A549 (cell line): ENCODE measurements at places on chromosomes 16 and 17.

GRCh38 chr17:55089256-55089655 lies 120.7 kb downstream of the STXBP4 start:
- DNase-seq: no peak

DNA sequence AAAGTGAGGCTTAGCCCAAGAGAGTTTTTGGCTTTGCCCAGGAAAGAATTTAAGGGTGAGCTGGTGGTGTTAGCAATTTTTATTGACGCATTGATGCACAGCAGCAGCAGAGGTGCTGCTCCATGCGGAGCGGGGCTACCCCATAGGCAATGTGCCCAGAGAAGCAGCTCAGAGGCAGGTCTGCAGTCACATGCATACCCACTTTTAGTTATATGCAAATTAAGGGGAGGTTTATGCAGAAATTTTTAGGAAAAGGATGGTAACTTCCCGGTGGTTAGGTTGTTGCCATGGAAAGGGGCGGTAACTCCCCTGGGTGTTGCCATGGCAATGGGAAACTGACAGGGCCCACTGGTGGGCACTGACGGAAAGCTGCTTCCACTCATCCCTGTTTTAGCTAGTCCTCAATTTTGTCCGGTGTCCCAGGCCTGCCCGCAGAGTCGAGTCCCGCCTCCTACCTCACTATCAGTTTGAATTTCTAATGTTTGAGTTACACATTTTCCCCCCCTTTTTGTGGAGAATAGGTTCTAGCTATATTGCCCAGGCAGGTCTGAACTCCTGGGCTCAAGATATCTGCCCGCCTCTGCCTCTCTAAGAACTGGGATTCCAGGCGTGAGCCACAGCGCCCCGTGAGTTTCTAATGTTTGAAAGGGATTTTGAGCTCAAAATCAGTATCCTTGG lies 10.4 kb upstream of the GJD3 start:
- no peak for DNase-seq

GRCh38 chr17:34299956-34300577 lies 14.5 kb downstream of the CCL11 start:
- no peak for DNase-seq

DNA sequence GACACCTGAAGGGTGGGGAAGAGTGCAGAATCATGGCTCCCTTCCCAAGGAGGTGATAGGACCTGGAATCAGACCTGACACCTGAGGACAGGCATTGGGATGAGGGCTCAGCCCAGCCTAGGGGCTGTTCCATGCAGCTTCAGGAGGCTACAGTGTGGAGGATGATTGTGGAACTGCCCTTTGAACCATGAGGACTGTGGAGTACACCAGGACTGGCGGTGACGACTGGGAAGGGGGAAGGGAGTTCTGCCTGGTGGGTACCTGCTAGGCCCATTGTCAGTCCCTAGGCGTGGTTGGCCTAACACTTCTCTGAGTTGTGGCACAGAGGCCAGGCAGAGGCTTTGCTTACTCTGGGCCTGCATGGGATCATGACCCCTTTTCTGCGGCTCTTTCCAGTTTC lies 76.1 kb downstream of the MPRIP start:
- DNase-seq: no peak

GRCh38 chr16:75229172-75230031 lies 10.6 kb downstream of the CTRB1 start:
- DNase-seq: no peak

- peak; percentile 53 for DNase-seq
Measured at GRCh38 chr17:81388612-81389367, 6.5 kb upstream of the BAHCC1 start.

- no peak for DNase-seq
Measured at GRCh38 chr17:49252148-49252695, 21.6 kb upstream of the PHOSPHO1 start.

GRCh38 chr17:14701886-14702285 lies 401.0 kb downstream of the HS3ST3B1 start:
- DNase-seq: no peak

GRCh38 chr16:18945233-18945632 lies 19.0 kb upstream of the SMG1 start:
- DNase-seq: no peak

- DNase-seq: no peak
Measured at GRCh38 chr17:39953471-39953888, 9.3 kb upstream of the GSDMA start.

DNA sequence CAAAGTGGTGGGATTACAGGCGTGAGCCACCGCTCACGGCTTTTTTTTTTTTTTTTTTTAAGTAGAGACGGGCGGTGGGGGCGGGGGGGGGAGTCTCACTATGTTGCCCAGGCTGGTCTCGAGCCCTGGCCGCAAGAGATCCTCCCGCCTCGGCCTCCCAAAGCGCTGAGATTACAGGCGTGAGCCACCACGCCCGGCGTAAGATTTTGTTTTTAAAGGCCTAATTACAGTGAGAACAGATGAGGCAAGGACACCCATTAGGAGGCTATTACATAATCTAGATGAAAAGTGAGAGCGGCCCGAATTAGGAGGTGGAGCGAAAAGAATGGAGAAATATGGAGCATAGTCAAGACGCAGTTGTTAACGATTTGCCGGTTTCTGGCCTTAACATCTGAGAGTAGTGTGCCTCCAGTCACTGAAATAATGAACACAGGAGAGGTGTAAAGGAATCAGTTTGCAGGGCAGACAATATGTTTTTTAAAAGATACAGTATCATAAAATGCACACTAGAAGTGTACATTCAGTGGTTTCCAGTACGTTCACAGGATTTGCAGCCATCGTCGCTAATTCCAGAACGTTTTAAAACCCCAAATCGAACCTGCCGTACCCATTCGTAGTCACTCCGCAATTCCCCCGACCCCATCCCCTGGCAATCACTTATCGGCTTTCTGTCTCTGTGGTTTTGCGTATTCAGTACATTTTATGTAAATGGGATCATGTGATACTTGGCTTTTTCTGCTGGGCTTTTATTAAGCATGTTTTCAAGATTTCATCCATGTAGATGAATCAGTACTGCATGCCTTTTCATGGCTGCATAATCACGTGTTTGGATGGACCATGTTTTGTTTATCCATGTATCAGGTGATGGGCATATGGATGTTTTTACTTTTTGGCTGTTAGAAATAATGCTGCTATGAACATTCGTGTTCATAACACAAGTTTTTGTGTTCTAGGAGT lies 1.4 kb upstream of the SLX4 start:
- no peak for DNase-seq

GRCh38 chr17:17971431-17972125 lies 622 bp downstream of the TOM1L2 start:
- DNase-seq: peak; percentile 22

DNA sequence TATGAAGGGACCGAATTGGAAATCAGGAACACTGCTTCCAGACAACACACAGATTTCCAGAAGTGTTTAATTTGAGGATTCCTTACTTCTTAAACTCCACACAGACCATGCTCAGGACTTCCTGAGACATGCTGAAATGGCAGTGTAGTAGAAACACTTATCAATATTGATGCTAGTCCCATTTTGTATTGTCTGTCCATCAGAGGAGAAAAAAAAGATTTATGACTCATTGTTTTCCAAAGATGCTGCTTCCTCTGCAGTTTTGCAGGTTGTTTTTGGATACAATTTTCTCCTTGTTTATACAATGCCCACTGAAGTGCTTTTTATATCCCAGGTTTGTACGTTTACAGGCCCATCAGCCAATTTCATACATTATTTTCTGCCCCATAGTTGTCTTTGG lies 68.3 kb upstream of the TANC2 start:
- DNase-seq: no peak

DNA sequence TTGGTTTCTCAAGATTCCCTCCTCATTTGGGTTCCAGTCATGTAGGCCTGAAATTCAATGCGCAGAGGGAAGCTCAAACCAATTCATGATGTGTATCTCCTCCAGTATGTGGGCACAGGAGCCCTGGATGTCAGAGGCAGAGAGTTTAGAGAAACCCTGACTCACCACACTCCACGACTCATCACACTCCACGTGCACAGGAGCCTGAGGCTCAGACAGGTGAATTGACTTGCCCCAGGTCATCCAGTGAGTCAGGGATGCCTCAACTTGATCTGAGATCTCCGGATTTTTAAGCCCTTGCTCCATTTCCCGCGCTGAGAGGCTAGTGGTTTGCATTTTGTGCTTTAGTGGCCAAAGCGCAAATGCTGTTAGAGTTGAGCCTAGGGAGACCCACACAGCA lies 183.9 kb downstream of the HAPSTR1 start:
- DNase-seq: no peak

- no peak for DNase-seq
Measured at GRCh38 chr16:3608069-3608468, 3.3 kb downstream of the SLX4 start.

DNA sequence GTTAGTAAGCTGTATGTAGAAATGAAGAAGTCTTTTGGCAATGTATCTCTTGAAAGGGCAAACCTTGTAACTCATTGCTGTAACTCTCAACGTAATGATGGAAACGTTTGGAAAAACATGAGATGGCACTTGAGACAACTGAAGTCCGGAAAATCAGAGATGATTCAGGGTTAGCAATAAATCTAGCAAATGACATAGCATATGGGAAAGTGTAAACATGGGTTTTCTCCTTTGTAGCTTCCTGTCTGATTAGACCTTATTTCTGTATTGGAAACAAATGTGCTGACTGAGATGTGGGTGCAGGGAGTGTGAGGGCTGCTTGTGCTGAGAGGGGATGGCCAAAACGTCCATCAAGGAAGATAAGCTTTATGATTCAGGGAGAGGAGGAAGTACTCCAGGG lies 110.7 kb upstream of the FAM20A start:
- DNase-seq: no peak

DNA sequence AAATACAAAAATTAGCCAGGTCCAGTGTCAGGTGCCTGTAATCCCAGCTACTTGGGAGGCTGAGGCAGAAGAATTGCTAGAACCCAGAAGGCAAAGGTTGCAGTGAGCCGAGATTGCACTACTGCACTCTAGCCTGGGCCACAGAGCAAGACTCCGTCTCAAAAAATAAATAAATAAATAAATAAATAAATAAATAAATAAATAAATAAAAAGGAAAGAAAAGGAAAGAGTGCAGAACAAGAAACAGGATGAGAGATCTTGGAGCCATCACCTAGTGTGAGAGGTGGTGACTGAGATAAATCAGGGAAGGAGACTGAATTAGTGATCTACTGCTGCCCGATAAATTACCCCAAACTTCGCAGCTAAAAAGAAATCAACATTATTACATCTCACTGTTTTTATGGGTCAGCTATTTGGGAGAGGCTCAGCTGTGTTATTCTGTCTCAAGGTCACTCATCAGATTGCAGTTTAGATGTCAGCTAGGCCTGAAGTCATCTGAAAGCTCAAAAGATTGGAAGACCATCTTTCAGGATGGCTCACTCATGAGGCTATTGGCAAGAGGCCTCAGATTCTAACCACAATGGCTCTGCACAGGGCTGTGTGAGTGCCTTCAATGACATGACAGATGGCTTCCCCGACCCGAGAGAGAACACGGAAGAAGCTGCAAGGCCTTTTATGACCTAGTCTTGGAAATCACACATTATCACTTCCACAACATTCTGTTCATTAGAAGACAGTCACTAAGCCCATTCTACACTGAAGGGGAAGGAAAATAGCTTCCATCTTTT lies 66.4 kb downstream of the CMC2 start:
- no peak for DNase-seq

GRCh38 chr17:78271419-78272170 lies 40.2 kb downstream of the TMEM235 start:
- no peak for DNase-seq

- DNase-seq: no peak
Measured at GRCh38 chr17:77809814-77810213, 148.7 kb upstream of the TNRC6C start.

- DNase-seq: no peak
Measured at GRCh38 chr16:53817812-53818550, 114.0 kb downstream of the FTO start.

DNA sequence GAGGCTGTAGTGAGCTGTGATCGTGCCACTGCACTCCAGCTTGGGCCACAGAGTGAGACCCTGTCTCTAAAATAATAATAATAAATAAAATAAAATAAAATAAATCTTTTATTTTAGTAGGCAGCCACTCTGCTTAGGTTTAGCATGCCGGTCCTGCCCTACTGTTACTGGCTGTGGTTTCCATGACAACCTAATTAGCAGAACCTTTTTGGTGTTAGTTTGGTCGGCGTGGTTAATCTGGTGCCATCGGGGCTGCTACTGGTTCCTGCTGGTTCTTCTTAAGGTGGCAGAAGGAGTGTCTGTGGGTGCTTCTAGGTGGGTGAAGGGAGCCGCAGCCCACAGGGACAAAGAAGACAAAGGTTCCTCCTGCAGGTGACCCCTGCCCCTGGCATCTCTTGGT lies 37.8 kb upstream of the CBX4 start:
- no peak for DNase-seq

DNA sequence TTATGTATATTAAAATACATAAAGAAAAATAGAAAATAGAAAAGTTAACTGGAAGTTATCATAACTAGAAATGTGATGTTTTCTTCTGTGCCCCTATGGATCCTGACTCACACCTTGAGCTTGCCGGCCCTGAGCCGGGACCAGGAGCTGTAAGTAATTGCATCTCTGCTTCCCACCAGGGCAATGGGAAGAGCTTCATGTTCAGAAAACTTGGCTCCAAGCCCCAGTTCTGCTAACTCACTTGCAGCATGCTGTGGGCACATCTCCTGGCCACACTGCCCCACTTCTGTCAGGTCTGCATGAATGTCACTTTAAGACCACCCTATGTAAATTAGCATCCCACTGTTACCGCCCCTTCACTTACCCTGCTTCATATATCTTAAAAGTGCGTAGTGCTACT lies 37.2 kb downstream of the GNAO1 start:
- DNase-seq: no peak

- DNase-seq: no peak
Measured at GRCh38 chr17:50764734-50765149, 2.6 kb downstream of the ANKRD40CL start.

GRCh38 chr17:67074781-67075180 lies 30.4 kb downstream of the CACNG1 start:
- DNase-seq: no peak

- DNase-seq: no peak
Measured at GRCh38 chr17:10091046-10091445, 107.4 kb downstream of the GAS7 start.

GRCh38 chr16:10920726-10921427 lies 21.4 kb downstream of the DEXI start:
- DNase-seq: no peak

DNA sequence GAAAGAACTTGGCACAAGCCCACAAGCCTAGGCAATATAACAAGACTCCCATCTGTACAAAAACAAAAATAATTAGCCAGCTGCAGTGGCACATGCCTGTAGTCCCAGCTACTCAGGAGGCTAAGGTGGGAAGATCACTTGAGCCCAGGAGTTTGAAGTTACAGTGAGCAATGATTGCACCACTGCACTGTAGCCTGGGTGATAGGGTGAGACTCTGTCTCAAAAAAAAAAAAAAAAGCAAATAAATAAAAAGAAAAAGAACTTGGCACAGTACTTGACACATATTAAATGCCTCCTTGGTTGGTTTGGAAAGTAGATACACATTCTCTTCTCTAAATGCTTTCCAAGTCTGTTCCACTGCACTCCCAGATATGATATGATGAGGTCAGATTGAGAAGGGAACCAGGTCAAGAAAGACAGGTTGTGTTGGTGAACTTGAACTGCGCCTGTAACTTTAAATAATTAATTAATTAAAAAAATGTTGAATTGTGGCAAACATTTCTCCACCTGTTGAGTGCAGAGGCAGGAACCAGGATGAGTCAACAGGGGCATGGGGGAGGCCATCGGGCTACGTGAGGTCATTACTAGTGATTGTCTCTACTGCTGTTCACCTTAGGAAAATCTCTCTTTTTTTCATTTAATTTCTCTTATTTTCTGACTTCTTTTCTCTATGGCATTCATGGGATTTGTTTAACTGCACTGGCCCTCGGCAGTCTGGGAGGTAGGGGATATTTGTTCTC lies 25.9 kb upstream of the EFCAB13 start:
- DNase-seq: no peak
